ENCODE measurements at places on chromosomes 1 and 21.
A peak's percentile ranks its signal among the peaks of the same experiment; 100 is the strongest.

- no peak for DNase-seq
Observed at GRCh38 chr1:71599306-71599705, 518.5 kb upstream of the ZRANB2 start.

DNA sequence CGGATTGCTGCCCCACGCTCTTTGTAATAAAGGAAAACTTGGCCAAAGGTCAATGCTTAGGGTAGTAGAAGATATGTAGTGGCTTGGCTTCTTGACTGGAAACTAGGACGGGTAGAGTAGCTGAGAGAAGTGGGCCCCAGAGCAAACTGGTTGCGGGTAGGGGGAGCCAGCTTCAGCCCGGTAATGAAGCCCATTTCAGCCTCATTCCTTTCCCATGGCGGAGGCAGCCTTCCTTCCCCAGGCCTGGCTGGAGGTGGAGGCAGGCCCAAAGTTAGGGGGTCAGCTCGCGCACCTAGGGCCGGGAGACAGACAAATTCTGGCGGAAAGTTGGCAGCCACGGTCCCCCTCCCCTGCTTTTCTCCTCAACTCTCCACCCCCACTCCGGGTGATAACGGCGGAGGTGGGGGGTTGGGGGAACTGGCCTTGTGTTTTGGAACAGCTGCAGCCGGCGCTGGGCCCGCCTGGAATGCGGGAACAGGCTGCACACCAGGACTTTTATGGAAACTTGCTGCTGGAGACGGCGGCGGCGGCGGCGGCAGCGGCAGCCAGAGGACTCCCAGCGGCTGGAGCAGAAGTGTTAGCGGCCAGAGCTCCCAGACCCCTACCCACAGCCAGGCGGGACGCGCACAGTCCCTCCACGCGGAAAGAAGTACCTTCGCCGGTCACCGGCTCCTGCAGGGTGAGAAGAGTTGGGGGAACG is at the start of gene NEXN:
TSS of gene NEXN (plus strand) at position 544 of the 700 bp plus-strand sequence. CDS start 27,483 bp downstream, outside the sequence.
- peak; percentile 94 for DNase-seq

GRCh38 chr1:101410048-101410878 is 173.4 kb downstream of the S1PR1 start:
- DNase-seq, result no peak

DNA sequence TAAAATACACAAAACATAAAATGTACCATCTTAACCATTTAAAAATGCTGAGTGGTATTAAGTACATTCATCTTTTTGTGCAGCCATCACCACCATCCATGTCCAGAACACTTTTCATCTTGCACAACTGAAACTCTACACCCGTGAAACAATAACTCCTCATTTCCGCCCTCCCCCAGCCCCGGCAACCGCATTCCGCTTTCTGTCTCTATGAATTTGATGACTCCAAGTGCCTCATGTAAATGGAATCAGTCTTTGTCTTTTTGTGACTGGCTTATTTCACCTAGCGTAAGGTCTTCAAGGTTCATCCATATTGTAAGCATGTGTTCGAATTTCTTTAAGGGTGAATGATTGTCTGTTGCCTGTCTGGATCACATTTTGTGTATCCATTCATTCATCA is 37.2 kb downstream of the SCCPDH start:
- no peak for DNase-seq

- DNase-seq, result no peak
Observed at GRCh38 chr1:224851848-224852261, 77.6 kb upstream of the DNAH14 start.

DNA sequence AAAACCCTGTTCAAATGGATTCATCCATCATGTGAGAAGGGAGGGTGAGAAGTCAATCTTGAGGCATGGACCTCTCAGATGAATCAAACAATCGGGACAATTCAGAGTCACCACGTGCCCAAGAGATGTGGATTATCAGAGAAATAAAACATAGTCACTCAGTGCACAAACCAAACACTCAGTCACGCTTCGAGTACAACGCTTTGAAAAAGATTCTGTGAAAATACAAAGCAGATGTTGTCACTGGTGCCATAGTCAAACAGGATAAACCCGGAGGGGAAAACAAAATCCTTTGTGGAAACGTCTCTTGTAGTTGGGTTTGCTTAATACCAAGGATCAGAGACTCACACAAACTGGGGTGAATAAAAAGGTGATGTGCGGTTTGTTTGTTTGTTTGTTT is 188.4 kb downstream of the RRAGC start:
- no peak for DNase-seq

DNA sequence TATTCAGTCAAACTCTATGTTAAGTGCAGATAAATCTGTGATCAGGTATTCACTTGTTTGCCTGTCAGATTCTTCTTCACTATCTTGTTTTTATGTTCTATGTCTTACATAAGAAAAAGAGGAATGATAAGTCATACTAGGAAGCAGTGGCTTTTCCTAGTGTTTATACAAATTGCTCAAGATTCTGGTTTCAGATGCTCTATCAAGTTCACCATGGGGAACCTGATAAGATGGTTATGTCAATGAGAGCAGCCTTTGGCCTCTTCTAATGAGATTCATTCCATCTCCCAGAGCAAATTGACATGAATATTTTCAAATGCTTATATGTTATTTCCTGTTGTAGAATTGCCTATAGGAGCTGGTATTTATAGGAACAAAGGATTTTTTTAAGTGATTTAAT is 218.8 kb upstream of the TMPRSS15 start:
- no peak for DNase-seq

DNA sequence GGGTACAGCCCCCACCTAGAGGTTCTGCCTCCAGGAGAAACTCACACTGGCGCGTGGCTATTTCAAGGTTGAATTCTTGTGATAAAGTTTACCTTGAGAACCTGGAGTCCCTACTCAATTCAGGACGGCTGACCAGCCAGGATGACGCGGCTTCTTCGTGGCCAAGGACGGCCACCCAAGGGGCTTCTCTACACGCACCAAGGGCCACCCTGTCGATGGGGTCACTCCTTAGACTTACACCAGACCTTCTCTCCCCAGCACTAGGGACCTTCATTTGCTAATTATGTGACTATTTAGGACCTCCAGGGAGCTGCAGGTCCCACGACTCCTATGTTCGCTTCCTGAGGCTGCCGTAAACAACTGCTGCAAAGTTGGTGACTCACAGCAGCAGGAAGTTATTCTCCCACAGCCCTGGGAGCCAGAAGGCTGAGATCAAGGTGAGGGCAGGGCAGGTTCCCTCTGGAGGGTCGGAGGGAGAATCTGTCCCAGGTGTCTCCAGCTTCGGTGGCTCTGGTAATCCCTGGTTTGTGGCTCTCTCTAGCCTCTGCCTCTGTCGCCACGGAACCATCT is 135.9 kb downstream of the NPHP4 start:
- DNase-seq, result no peak

- DNase-seq, result no peak
Observed at GRCh38 chr1:184297244-184297750, 89.5 kb upstream of the C1orf21 start.

DNA sequence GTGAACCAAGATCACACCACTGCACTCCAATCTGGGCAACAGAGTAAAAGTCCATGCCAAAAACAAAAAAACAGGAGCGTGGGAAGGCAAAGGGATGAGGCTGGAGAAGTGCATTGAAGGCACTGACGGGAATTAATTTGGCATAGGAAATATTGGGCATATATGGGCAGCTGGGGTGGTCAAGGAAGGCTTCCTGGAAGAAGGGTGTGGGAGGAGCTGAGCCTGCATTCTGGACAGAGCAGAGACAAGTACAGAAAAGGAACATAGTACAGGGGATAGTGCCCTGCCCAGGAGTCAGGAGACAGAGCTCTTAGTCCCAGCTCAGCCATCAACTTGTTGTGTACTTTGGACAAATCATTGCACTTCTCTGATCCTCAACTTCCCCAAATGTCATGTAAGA is 11.7 kb downstream of the SDC3 start:
- no peak for DNase-seq

DNA sequence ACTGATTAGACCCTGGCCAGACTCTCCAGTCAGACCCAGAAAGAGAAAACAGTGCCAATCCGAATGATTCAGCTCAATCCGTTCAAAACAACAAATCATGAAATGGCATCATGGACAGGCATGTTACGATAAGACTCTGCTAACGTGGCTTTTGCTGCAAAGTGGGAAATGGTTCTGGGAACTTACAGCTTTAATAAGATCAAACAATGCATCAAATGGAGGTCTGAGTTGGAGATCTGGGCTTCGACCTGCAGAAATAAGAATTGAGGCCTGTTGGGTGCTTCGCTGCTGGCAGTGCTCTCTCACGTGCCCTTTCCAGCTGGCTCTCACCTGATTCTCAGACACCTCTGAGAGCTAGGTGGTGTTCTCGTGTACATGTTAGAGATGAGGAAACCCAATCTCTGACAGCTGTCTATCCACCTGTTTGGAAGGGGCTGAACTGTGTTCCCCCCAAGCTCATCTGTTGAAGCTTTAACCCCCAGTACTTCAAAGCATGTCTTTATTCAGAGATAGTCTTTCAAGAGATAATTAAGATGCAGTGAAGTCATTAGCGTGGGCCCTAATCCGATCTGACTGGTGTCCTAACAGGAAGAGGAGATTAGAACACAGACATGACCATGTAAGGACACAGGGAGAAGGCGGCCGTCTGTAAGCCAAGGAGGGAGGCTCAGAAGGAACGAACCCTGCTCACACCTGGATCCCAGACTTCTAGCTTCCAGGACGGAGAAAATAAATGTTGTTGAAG is 45.5 kb upstream of the ETS2 start:
- no peak for DNase-seq

DNA sequence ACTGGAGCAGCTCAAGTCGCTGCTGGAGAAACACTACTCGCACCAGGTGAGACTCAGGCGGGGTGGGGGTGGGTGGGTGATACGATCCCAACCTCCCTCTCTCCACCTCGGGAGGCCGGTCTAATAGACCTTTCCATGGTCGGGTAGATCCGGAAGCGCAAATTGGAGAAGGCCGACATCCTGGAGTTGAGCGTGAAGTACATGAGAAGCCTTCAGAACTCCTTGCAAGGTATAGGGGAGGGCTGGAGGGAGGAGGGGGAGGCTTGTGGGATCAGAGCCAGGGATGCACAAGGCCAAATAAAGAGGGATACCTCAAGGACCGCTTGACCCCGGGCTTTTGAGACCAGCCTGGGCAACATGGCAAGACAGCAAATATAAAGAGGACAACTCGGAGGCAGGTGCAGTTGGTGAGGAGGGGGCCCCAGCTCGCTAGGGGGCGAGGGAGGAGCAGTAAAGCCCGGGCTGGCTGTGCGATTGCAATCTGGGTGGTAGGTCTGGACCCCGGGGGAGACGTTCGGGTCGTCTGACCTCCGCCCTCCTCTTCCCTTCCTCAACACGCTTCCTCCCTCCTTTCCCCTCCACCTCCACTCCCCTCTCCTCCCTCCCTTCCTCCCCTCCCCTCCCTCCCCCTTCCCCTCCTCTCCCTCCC is 546 bp downstream of the HES3 start:
- DNase-seq, result no peak

GRCh38 chr21:37405629-37406028 is 39.1 kb downstream of the DYRK1A start:
- no peak for DNase-seq

DNA sequence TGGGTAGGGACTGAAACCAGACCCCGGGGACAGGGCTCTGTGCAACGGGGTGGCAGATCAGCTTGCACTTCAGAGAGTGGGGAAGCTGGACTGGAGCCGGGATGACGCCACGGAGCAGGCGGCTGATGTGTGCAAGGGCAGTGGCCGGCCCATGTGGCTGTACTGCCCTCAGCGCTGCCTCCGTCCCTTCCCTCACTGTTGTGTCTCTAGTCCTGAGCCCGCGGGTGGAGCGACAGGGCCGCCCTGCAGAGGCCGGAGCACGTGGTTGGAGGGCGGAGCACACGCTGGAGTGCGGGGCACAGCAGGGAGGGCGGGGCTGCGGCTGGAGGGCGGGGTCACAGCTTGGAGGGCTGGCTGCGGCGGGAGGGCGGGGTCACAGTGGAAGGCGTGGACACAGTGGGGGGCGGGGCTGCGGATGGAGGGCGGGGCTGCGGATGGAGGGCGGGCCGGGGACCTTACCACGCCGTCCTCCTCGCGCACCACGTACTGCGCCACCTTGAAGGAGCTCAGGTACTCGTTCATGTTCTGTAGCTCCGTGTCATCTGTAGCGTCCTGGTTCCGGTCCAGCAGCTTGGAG is 52.4 kb downstream of the CHD5 start:
- DNase-seq, result peak; percentile 93

DNA sequence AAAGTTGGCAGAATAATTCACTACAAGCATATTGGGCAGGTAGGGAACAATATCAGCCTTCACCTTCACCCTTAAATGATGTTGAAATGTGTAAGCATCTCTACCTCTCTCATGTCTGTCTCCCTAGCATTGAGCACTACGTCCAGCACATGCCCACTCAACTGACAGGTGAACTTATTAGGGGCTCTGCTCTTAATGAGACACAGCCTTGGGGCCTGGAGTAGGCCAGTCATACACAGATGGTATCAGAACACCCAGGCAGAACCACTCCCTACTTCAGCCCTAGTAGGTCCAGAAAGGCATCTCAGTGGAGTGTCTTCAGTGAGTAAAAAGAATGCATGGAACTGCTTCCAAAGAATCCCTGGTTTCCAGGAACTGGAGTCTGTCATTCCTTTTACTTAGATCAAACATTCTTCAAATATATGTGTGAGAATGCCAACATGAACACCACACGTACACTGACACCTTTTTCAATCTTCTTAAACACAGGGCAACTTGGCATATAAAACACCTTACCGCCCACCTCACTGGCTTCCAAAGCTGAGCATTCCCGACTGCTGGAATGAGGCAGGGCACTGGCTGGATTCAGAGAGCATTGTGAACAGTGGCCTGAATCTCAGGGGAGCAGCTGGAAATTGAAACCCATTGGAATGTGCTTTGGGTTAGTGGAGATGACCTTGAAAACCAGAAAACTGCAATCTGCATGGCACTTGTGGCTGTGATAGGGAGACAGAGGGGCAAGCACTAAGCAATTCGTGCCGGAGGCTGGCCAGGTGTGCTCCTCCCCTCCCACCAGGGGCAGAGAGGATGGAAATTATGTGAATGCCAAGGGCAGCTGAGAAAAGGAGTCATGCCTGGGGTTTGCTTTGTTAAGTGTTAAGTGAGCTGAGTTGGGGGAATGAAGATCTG is 24.2 kb upstream of the HSD3B1 start:
- no peak for DNase-seq

DNA sequence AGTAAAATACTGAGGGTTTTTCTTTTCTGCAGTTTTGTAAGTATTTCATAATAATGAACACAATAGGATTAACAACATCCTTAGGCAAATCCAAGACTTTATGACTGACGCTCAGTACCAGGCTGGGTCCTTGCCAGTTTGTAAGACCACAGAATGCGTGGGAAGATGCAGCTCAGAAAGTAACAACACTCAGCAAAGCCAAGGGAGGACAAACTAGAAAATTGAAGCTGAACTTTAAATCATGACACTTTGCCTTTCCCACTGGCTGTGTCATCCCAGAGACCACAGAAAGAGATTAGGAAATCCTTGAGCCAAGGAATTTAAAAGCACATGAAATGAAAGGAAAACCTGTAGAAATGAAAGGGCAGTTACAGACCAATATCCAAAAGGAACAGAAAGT is 426.3 kb upstream of the CHRM3 start:
- DNase-seq, result no peak

DNA sequence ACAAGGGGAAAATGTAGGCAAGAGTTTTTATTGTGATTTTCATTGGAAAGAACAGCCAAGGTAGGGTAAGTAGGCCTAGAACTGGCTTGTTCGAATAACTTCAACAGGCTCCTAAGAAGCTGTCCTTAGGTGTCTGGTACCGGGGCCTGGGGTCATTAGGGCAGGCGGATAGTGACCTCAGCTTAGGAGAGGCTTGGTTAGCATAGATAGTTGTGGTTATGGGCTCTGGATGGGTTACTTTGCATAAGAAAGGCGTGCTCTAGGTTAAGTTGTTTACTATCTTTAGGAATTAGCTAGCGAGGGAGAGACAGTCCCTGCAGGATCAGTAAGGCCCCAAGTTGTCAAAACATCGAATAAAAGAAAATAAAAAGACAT is 20.7 kb upstream of the HPCAL4 start:
- no peak for DNase-seq

Measured in posterior vena cava (tissue), 2 donors.